ENCODE measurements at places on chromosomes 12 and 14. TPM values are rescaled to one million over a fixed set of nuclear protein-coding genes. Genes with fewer than 3 reads are reported as not detected.

The GLIPR1 gene
- total RNA-seq = 25.8 TPM

The FIGNL2 gene
- total RNA-seq = 4.8 TPM

- no peaks in the 10 kb centered on the region for H3K4me1 ChIP-seq
- DNase-seq = no peak
These were observed 51.4 kb upstream of the OAS1 start for GRCh38 chr12:112855375-112855774.

- H3K27ac ChIP-seq = no peak overlapping the region
- H3K4me3 ChIP-seq = no peak overlapping the region
- H3K27me3 ChIP-seq = no peaks in the 10 kb centered on the region
- no peak for DNase-seq
- H3K36me3 ChIP-seq = peaks cover 38% of the 10 kb centered on the region
These were observed 8.5 kb upstream of the SOCS2 start for GRCh38 chr12:93563807-93564538.

The SEL1L gene
- total RNA-seq = 71.5 TPM

GRCh38 chr12:123223241-123223668, 9.7 kb downstream of the MPHOSPH9 start:
- no peak overlapping the region for H3K27ac ChIP-seq
- H3K4me3 ChIP-seq = no peak overlapping the region
- peaks cover 17% of the 10 kb centered on the region for H3K36me3 ChIP-seq
- H3K4me1 ChIP-seq = peaks cover 2% of the 10 kb centered on the region
- DNase-seq = no peak

- H3K4me3 ChIP-seq = no peak overlapping the region
- no peak overlapping the region for H3K27ac ChIP-seq
These were observed 34.8 kb downstream of the GCN1 start for GRCh38 chr12:120159509-120160237.

DNA sequence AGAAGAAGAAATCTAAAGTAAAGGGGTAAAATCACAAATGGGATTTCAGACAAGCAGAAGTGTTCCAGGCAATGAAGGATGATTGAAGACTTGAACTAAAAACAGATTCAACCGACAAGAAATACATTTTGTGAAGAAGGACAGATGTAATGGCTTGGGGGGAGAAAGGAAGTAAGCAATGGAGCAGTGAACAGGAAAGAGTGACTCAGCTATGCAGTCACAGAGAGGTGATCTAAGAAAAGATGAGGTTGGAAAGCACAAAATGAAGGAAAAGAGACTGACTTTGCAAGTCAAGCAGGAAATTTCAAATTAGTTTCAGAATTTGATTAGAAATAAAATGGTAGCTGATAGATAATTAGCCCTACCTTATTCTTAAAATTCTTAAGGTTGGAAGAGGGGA, 66.5 kb downstream of the PUS7L start:
- H3K27ac ChIP-seq = no peak overlapping the region
- no peak for DNase-seq
- H3K27me3 ChIP-seq = no peaks in the 10 kb centered on the region
- peaks cover 6% of the 10 kb centered on the region for H3K4me1 ChIP-seq
- no peak overlapping the region for H3K4me3 ChIP-seq

DNA sequence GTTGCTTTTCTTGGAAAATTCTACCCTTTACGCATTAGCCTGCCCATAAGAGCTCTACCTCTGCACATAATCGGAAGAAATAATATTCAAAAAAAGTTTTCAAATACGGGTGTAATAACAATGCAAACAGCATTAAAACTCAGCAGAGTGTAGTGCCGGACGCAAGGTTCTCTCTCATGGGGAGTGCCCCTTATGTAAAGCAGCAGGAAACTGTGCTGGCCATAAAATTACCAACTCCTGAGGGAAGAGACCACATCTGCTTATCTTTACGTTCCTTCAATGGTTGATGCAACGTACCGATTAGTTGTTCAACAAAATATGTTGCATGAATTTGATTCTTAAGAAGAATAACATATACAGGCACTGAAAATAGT, 118.7 kb upstream of the TMCC3 start:
- DNase-seq = no peak
- no peak overlapping the region for H3K27ac ChIP-seq
- H3K36me3 ChIP-seq = no peaks in the 10 kb centered on the region

GRCh38 chr12:6069437-6070093, 54.9 kb downstream of the VWF start:
- H3K36me3 ChIP-seq = no peaks in the 10 kb centered on the region
- H3K27me3 ChIP-seq = peaks cover 4% of the 10 kb centered on the region
- DNase-seq = no peak
- H3K27ac ChIP-seq = no peak overlapping the region
- H3K4me3 ChIP-seq = no peak overlapping the region
- H3K4me1 ChIP-seq = peaks cover 17% of the 10 kb centered on the region

- no peaks in the 10 kb centered on the region for H3K36me3 ChIP-seq
- no peak for DNase-seq
- H3K4me3 ChIP-seq = no peak overlapping the region
- H3K27ac ChIP-seq = no peak overlapping the region
These were observed 82.1 kb downstream of the B4GALNT3 start for GRCh38 chr12:541676-542324.

The TAC3 gene
- total RNA-seq = 0.47 TPM

GRCh38 chr12:51884676-51885229, 3.1 kb upstream of the ANKRD33 start:
- no peak overlapping the region for H3K4me3 ChIP-seq
- H3K4me1 ChIP-seq = peaks cover 12% of the 10 kb centered on the region
- H3K27ac ChIP-seq = no peak overlapping the region
- DNase-seq = no peak

DNA sequence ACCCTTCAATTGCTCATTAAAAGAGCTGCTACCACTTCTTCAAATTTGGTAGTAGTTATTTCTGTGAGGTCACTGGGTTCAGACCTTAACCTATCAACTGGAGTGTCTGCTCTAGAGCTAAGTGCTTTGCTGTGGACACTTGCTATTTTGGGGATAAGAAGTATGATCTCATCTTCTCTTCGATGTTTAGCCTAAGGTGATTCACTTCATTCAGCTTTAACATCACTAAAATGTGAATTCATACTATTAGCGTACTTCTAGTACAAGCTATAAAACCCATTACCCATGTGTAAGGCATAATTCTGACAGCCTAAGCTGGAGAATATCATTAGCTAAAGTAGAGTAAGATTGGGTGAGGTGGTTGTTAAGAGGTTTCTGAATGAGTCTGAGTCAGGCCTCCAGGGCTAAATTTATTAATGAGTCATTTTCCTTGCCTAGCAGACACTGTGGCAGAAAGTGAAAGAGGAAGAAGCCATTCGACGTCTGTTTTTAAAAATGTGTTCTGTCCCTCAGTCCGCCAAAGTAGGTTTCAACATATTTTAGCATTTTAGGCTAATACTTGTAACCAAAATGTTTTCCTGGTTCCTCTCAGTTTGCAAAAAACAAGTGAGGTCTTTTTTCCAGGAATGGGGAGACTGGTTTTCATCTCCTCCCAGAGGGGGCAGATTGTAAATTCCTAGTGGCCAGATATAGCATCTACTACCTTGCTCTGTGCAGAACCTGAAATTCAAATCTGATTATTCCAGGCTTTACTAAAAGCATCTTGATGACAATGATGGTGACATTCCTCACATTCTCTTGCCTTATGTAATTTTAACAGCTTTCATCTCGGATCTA, 103.6 kb downstream of the SSPN start:
- H3K36me3 ChIP-seq = no peaks in the 10 kb centered on the region
- H3K27me3 ChIP-seq = no peaks in the 10 kb centered on the region
- H3K27ac ChIP-seq = no peak overlapping the region
- peaks cover 19% of the 10 kb centered on the region for H3K4me1 ChIP-seq
- H3K4me3 ChIP-seq = no peak overlapping the region

DNA sequence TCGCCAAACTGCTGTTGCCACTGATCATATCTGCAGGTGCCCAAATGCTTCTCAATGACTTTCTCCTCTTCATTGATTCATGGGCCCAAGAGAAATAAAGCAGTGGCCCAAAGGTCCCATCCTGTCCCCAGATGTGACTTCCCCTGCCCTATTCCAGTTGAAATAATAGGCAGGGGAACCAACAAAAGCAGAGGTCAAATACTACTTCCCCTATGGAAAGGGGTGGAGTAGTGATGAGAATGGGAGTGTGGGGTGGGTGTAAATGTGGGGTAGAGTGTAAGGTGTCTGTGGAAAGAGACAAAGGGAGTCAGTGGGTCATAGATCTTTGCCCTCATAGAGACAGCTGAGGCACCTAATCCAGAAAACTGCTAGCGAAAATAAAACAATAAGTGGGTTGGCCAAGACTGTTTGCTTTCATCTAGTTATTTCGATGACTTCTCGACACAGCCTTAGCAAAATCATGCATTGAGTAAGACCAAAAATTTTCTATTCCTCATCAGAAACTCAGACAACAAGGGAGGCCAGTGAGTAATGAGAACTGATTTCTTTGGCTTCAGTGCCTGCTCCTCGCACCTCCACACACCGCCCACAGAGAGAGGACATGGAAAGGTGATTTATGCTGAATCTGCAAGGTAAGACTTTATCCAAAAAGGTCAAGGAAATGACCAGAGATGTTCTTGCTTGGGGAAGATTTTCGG, 10.9 kb upstream of the IL22 start:
- H3K36me3 ChIP-seq = no peaks in the 10 kb centered on the region
- peaks cover 13% of the 10 kb centered on the region for H3K4me1 ChIP-seq
- H3K27me3 ChIP-seq = peaks cover 6% of the 10 kb centered on the region
- H3K27ac ChIP-seq = no peak overlapping the region
- no peak overlapping the region for H3K4me3 ChIP-seq

- H3K27ac ChIP-seq = no peak overlapping the region
- peaks cover 30% of the 10 kb centered on the region for H3K27me3 ChIP-seq
- H3K36me3 ChIP-seq = no peaks in the 10 kb centered on the region
- no peak overlapping the region for H3K4me3 ChIP-seq
- DNase-seq = no peak
- H3K4me1 ChIP-seq = no peaks in the 10 kb centered on the region
These were observed 6.0 kb downstream of the CCDC60 start for GRCh38 chr12:119340578-119340977.

The SLC24A4 gene
- total RNA-seq = 0.04 TPM

- DNase-seq = peak; percentile 80
- H3K27me3 ChIP-seq = peaks cover 25% of the 10 kb centered on the region
- H3K4me1 ChIP-seq = peaks cover 54% of the 10 kb centered on the region
- H3K4me3 ChIP-seq = peak overlapping the region; percentile 85
- peak overlapping the region; percentile 94 for H3K27ac ChIP-seq
These were observed 1.8 kb upstream of the LRFN5 start for GRCh38 chr14:41604721-41605531.

The TOMM20L gene
- total RNA-seq = 0.47 TPM

DNA sequence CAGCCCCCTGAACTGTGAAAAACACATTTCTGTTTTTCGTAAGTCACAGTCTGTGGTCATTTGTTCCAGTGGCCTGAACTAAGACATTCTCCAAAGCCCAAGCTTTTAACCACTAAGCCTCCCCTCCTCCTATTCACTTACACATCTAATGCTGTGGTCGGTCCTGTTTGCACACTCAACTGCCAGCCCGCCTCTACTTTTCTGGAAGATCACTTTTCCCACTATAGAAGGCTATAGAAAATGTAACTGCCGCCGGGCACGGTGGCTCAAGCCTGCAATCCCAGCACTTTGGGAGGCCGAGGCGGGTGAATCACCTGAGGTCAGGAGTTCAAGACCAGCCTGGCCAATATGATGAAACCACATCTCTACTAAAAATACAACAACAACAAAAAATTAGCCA, 524.7 kb upstream of the TMEM132C start:
- H3K4me1 ChIP-seq = no peaks in the 10 kb centered on the region
- H3K4me3 ChIP-seq = no peak overlapping the region
- DNase-seq = no peak
- no peak overlapping the region for H3K27ac ChIP-seq

- peaks cover 8% of the 10 kb centered on the region for H3K27me3 ChIP-seq
- H3K36me3 ChIP-seq = no peaks in the 10 kb centered on the region
- no peak within 1 kb of the TSS for H3K4me3 ChIP-seq
- H3K27ac ChIP-seq = no peak within 1 kb of the TSS
- H3K4me1 ChIP-seq = peaks cover 17% of the 10 kb centered on the region
- DNase-seq = no peak
These were observed at the start of gene IL26 for GRCh38 chr12:68225576-68226476. Gene IL26 (minus strand): TSS chr12:68225810. CDS start chr12:68225756, 54 bp downstream.

DNA sequence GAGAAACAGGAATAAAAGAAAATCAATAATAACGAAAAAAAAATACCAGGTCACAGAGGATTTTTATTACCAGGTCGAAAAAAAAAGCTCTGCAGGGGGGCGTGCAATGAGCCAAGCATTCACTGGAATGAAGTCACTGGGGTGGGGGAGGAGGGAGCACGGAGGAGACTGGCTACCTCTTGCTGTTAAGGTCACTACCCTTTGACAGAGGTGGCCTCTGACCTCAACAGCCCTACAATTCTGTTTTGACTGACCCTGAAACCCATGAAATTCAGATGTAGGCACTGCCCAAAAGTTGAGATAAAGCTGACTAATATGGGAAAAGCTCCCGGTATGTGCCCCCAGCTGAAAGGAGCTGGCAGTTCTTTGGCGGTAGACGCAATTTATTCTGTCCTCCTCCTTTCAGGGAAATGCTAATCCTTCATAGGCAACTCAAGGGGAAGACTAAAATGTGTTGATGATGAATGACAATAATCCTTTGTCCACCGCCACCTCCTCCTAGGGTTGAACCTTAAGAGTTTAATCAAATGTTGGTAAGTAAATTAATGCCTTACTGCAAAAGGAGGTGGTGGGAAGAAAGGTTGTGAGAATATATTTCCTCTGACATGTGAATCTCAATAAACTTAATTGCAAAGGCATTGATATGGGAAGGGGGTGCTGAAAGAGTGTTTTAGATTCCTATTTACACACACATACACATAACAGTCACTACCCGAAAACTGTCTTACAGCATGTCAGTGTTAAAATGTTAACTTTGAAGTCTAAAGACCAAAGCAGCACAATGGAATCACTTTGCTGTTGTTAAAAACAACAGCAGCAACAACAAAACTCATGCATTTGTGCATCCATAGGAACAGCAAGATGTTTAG, 6.3 kb upstream of the RIC8B start:
- H3K27ac ChIP-seq = no peak overlapping the region
- H3K36me3 ChIP-seq = no peaks in the 10 kb centered on the region
- H3K27me3 ChIP-seq = peaks cover 2% of the 10 kb centered on the region
- no peak overlapping the region for H3K4me3 ChIP-seq

- H3K36me3 ChIP-seq = peaks cover 47% of the 10 kb centered on the region
- no peaks in the 10 kb centered on the region for H3K27me3 ChIP-seq
- DNase-seq = no peak
- no peak overlapping the region for H3K27ac ChIP-seq
- H3K4me3 ChIP-seq = no peak overlapping the region
- peaks cover 11% of the 10 kb centered on the region for H3K4me1 ChIP-seq
These were observed 8.4 kb upstream of the PNMA1 start for GRCh38 chr14:73722581-73722980.

The RFX4 gene
- total RNA-seq = not detected

DNA sequence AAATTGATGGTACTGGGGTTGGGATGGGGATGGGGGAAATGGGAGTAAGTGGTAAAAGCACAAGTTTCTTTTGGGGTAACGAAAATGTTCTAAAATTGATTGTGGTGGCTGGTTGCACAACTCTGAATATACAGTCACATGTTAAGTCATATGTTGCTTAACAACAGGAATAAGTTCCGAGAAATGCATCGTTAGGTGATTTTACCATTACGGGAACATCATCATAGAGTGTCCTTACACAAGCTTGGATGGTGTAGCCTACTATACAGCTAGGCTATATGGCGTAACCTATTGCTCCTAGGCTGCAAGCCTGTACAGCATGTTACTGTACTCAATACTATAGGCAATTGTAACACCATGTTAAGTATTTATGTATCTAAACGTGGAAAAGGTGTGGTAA, 31.0 kb downstream of the ITGA7 start:
- no peak overlapping the region for H3K27ac ChIP-seq
- H3K36me3 ChIP-seq = no peaks in the 10 kb centered on the region
- H3K4me3 ChIP-seq = no peak overlapping the region
- H3K27me3 ChIP-seq = peaks cover 47% of the 10 kb centered on the region

- DNase-seq = no peak
- no peaks in the 10 kb centered on the region for H3K27me3 ChIP-seq
- no peak overlapping the region for H3K27ac ChIP-seq
- H3K36me3 ChIP-seq = no peaks in the 10 kb centered on the region
- H3K4me1 ChIP-seq = peaks cover 42% of the 10 kb centered on the region
These were observed 51.8 kb upstream of the PRICKLE1 start for GRCh38 chr12:42641221-42641885.

All from mesothelial cell of epicardium (in vitro differentiated cells).